Esophagus muscularis mucosa (tissue), 4 donors: ENCODE measurements at places on chromosomes 5 and 9.

DNA sequence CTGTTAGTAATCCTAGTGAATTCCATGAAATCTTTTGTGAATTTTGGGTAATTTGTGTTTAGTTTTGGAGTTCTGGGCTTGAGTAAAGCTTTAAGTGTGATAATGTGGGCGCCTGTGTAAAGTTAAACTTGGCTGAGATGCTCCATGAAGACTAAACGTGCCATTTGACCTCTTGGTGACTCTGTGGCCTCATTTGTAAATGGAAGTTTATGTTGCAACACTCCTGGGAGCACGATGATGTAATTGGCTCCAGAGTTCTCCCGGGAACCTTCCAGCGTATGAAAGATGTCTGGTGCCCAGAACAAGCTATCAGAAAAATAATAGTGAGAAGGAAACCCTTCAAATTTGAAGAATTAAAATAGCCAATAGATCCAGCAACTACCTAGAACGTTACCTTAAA lies 981.2 kb downstream of the TLE4 start:
- DNase-seq: no peak

GRCh38 chr9:101014566-101014965 lies 14.0 kb upstream of the PLPPR1 start:
- DNase-seq: no peak

- no peak for DNase-seq
Observed at GRCh38 chr9:12801663-12802062, 26.8 kb downstream of the LURAP1L start.

DNA sequence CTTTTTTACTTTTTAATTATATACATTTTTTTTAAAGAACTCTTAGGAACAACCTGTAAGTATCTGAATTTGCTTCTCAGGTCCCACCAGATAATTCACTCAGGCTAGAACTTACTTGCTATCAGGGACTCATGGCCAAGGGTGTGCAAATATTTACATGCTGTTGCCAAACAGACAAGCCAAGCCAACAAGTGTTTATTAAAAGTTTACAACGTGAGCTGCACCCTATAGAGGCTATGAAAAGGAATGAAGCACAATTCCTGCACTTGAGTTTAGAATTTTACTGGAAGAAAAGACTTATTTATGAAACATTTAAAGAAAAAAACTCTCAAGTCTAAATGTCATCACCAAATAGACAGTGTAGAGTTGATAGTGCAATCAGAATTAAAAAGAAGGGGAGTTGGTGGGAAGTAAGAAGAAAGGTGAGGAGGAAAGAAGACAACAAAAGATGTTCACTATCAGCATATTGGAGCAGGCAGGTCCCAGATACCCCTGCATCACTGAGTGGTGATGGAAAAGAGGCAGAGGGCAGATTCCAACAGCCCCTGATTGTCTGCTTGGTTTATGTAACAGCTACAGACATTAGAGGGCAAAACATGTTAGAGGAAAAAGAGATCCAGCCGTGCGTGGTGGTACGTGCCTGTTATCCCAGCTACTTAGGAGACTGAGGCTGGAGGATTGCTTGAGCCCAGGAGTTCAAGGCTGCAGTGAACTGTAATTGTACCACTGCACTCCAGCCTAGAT lies 32.8 kb downstream of the SH3RF2 start:
- DNase-seq: no peak

DNA sequence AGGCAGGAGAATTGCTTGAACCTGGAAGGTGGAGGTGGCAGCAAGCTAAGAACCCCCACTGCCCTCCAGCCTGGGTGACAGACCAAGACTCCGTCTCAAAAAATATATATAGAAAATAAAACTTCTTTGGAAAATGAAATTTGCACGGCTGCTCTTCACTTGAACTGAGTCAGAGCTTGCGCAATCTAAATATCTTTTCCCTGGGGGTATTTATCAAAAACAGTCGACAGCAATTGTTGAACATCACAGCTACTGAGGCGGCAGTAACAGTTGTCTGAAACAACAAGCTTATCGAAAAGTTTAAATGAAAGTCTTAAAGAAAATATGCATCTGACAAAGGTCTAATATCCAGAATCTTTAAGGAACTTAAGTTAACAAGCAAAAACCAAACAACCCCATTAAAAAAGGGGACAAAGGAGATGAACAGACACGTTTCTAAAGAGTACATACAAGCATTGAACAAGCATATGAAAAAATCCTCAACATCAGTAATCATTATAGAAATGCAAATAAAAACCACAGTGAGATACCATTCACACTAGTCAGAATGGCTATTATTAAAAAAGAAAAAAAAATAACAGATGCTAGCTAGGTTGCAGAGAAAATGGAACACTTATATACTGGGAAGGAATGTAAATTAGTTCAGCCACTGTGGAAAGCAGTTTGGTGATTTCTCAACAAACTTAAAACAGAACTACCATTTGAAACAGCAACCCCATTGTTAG lies 153.6 kb upstream of the CDH9 start:
- no peak for DNase-seq

DNA sequence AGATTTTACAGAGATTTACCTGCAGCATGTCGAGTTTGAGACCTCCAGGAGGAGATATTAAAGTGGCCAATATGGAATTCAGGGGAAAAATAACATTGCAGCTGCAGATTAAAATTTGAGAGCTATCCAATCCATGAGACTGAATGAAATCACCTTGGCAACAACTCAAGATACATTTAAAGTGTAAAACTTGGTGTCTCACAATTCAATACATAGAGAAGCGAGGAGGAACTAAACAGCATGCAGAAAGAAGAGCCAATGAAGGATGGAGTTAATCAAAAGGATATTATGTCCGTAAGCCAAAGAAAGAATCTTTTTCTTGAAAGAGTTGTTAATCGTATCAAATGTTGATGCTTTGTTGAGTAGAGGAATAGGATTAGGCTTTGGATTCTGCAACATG lies 455.1 kb downstream of the CDH18 start:
- DNase-seq: no peak

DNA sequence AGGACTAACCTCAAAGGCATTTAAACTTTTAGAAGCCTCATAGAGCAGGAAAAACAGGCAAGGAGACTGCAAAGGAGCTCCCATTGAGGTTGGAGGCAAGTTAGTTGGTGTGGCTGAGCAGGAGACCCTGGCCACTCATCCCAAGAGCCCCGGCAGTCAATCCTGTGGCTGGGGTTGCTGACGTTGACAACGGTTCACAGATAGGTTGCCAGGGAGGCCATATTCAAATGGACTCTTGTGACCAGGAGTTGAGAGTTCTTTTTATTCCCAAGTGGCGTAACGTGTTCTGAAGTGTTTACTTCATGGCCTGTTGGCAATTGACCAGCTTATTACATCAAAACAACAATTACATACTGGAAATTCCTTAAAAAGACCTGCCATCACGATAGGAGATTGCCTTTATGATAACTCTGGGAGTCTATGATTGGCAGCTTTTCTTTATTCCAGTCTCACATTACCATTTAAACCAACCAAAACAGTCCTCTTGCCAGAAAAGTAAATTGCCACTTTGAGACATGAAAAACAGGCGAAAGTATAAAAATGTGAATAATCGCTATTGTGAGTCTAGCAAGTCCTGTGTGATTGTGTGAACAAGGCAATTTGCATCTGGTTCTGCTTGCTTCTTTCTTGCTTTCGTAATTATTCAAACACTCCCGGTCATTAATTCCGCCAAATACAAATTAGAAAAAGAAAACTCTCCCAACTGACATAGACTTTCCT lies 394.9 kb downstream of the MED10 start:
- peak; percentile 24 for DNase-seq

- DNase-seq: peak; percentile 75
Observed at GRCh38 chr9:14350754-14351153, 36.8 kb upstream of the NFIB start.

- DNase-seq: no peak
Observed at GRCh38 chr5:23274171-23274570, 233.2 kb upstream of the PRDM9 start.

- no peak for DNase-seq
Observed at GRCh38 chr9:126952205-126952977, 37.8 kb downstream of the RALGPS1 start.

GRCh38 chr5:97183930-97184213 lies 825 bp upstream of the RIOK2 start:
- DNase-seq: no peak

DNA sequence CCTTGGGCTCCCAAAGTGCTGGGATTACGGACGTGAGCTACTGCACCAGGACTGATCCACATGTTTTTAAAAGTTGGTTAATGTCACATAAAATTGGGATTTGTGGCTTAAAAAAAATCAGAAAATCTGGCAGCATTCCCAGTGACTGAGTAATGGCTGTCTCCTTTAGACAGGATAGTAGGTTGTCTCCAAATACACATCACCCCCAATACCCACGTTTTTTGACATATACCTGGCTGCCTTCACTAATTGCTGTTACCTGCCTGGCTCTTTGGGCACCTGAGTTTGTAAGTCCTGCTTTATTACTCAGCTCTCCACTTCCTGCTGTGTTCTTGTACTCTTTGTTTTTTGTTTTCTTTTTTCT lies 84.8 kb downstream of the KDM4C start:
- DNase-seq: no peak

DNA sequence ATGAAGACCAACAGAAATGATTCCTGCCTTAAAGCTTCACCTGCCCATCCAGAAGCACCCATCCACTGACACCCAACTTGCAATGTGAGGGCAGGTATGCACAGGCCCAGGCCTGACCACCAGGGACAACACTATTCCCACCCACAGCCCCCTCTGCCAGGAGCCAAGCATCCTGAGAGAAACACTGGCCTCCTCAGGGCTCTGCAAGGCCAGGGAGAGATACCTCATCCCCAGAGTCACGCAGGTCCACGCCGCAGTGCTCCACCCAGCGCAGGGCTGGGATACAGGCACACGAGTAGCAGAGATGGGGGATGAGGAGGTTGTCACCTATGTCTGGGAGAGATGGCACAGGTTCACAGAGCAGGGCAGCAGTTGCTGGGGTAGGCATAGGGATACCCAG lies 99.4 kb downstream of the PSD2 start:
- DNase-seq: no peak

- DNase-seq: no peak
Observed at GRCh38 chr9:95783426-95783975, 92.0 kb upstream of the ERCC6L2 start.

DNA sequence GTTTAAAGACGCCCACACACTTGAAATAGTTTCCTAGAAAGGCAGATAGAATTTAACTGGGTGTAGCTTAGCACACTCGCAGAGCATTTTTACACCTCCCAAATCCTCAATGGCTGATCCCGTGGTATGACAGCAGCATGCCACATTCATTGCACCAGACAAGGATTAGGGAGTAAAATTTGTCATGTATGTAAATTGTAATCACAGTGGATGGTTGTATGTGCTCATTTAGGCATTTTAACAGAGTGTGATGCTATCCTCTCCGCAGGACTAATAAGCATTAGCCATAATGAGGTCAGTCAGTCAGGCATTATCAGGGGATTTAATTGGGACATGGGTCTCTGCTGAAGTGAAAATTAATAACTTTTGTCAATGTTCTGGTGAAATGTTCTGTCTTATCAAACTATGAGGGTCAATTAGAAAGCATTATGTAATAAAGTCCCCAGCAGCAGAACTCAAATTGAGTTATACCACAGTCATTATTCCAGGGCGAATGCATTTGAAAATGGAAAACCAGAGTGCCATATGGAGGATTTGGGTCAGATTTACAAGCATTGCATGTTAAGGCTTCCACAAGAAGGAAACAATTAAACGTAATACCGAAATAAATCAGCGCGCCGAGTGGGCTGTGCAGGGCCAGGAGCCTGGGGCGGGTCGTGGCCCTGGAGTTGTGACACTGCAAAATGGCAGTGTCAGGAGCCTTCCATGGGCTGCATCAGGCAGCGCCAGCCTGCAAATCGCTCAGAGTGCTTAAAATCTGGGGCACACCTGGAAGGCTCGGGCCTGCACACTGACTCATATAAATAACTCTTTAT lies 602.2 kb downstream of the BNC2 start:
- DNase-seq: no peak

GRCh38 chr9:76654051-76654461 lies 110.2 kb upstream of the PCA3 start:
- no peak for DNase-seq

DNA sequence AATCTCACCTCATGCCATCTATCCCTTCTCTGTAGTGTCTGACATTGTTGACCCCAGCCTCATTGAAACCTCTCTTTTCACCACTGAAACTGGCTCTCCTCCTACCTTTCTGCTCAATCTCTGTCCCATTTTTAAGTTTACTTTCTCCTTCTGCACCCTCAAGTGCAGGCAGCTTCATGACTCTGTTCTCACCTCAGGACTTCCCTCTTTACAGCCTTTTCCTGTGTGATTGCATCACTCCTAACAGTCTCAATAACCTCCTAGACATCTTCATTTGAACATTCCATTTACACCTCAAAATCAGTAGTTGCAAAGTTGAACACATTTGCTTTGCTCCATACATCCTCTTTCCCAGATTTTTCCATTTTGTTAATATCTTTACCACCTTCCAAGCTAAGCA lies 172.1 kb downstream of the RASEF start:
- DNase-seq: no peak

DNA sequence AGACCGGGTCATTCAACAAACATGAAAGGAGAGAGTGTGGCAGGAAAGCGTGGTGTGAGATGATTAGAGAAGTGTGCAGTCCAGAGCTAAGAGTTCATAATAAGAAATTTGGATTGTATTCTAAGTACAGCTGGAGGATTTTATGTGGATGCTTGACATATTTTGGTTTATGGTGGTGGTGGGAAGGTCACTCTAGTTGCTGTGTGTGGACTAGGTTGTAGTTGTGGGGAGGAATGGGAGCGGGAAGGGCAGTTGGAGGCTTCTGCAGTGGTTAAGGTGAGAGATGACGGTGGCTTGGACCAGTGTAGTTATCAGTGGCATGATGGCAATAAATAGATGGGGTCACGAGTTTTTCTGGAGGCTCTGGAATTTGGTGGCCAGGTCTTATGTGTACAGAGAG lies 45.7 kb upstream of the GPR151 start:
- DNase-seq: no peak

DNA sequence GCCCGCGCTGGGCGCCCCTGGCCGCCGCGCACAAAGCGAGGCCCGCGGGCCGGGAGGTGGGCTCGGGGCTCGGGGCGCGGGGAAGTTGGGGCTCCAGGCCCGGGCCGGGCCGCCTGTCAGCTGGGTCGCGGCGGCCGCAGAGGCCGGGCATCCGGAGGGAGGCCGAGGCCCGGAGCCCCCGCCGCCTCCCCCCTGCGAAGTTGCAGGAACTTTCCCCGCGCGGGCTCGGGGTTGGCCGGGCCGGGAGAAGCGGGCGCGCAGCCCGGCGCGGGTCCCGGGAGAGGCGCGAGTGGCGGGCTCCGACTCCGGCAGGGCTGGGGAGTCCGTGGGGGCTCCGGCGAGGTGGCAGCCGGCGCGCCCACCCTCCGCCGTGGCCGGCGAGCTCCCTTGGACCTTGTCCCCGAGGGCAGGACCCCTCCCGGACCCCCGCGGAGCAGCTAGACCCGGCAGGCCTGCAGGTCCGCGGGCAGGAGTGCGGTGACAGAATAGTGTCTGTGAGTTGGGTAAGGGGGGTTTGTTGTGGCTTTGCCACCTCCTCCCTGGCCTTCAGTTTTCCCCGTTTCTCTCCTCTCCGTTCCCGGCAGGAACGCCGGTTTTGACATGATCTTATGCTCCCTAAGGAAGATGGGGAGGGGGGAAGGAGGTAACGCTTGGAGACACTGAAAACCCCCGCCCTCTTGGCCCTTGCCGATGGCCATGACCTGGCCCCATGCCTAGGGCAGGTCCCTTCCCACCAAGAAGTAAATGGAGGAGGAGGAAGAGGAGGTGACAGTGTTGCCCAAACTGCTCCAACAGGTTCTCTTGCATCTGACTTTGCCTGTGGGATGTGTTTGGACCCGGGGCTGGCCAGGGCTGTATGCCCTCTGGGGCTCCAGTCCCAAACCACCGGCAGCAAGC lies 942 bp downstream of the PHF2 start:
- peak; percentile 91 for DNase-seq

GRCh38 chr5:149374303-149374702 lies 4.8 kb downstream of the IL17B start:
- no peak for DNase-seq

- DNase-seq: no peak
Observed at GRCh38 chr5:69484891-69485290, 7.7 kb upstream of the OCLN start.
